Stimulated activated CD4-positive, alpha-beta T cell treated with anti-CD3 and anti-CD28 coated beads, Interleukin-4, amount 100 ng/mL, for 1 hour (primary cell): ENCODE measurements at places on chromosomes 11 and 22.

GRCh38 chr11:9150926-9151325 is 59.5 kb upstream of the SCUBE2 start:
- no peak for DNase-seq

DNA sequence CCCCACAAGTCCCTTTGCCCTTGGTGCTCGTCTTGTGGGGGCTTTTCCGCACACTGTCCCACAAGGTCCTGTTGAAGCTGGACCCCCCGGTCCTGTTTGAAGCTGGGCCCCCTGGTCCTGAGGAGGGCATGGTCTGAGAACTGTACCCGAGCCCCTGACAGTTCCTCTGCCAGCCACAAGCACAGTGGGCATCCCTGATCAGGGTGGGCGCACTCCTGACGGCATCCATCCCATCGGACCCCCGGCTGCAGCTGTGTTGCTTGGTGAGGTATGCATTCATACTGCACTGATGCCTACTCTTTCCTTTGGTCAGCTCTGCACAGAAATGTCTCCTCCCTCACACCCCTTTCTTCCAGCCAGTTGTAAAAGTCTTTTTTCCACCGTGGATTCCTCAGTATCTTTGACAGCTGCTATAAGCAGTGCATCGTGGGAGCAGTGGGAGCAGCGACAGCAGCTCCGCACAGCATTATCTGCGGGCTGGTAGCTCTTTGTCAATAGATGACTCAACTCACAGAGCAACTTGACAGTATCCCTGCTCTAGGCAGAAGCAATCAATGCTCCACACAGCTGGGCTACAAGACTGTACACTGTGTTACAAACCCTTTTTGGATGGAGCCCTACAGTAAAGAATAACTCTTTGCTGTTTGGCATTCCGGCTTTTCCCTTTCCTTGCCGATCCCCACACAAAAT is 1030.8 kb upstream of the CCDC90B start:
- DNase-seq, result no peak

DNA sequence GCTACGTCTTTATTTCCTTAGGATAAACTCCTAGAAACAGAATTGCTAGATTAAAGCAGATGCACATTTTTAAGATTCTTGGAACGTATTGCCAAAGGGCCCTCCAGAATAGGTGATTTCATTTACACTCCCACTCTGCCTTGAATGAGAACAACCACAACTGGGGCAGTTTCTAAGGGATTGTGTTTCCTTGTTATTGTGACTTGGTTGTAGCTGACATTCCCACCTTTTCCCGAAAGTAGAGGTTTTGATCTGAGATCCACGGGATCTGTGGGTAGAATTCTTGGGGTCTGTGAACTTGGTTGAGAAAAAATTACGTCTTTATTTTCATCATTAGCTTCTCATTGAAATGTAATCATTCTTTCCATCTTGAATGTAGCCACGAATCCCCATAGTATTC is 21.5 kb downstream of the LRRC32 start:
- no peak for DNase-seq

DNA sequence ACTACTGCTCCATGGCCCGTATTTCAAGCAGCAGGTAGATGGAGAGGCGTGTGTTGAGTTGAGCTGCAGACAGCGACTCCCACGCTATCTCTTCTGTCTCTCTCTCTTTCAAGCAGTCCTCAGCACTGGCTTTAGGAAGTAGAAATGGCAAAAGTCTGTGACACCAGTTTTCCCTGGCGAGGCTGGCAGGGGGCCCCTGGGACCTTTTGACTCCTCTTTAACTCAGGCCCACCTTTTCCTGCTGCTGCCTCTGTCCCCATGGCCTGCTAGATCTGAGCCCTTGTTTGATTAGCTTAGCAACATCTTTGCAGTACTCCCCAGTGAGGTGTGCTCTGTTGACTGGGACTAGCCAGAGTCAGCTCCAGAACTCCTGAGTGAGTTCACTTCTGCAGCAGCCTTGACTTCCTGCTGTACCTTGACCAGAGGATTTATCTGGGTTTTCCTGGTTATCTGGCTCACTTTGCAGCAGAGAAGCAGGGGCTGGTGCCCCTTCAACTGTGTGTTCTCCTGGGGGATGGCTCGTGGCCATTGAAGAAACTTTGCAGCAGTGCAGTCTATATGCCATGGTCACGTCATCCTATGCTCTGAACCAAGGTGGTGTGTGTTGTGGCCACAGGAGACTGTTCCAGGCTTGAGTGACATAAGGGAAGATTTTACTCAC is 183.9 kb downstream of the DBX1 start:
- no peak for DNase-seq

DNA sequence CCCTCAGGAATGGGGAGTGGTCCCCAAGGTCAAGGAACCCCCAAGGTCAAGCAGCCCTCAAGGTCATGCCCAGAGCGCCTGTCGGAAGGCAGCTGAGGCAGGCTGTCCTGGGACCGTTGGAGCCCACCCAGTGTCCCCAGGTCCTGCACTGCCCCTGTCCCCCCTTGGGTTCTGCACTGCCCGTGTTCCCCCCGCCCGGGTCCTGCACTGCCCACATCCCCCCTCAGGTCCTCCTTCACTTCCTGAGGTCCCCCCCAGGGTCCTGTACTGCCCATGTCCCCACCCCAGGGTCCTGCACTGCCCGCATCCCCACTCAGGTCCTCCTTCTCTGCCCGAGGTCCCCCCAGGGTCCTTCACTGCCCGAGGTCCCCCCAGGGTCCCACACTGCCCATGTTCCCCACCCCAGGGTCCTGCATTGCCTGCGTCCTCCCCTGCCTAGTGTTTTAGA is 1073.0 kb downstream of the BRD1 start:
- no peak for DNase-seq

- no peak for DNase-seq
Measured at GRCh38 chr22:38853196-38853651, 9.4 kb upstream of the NPTXR start.

GRCh38 chr11:127632976-127633680 is 632.6 kb upstream of the KIRREL3 start:
- DNase-seq, result no peak

DNA sequence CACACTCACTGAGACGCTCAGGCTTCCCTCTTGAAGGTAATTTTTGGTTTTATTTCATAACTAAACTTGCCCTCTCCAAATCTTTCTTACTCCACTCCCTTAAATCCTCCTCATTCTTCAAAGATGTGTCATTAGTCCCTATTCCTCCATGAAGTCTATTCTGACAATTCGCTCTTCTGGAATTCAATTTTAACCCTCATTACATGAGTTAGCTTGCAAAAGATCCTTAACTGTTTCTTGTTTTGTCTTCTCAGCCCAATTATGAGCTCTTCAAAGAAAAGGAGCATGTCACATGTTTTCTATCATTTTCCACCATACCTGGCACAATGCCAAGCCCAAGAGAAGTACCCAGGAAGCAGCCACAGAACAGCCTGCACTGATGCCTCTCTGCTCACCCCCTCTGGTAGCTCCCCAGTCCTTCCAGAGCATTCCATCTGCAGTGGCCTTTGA is 13.0 kb downstream of the GALNT18 start:
- no peak for DNase-seq

DNA sequence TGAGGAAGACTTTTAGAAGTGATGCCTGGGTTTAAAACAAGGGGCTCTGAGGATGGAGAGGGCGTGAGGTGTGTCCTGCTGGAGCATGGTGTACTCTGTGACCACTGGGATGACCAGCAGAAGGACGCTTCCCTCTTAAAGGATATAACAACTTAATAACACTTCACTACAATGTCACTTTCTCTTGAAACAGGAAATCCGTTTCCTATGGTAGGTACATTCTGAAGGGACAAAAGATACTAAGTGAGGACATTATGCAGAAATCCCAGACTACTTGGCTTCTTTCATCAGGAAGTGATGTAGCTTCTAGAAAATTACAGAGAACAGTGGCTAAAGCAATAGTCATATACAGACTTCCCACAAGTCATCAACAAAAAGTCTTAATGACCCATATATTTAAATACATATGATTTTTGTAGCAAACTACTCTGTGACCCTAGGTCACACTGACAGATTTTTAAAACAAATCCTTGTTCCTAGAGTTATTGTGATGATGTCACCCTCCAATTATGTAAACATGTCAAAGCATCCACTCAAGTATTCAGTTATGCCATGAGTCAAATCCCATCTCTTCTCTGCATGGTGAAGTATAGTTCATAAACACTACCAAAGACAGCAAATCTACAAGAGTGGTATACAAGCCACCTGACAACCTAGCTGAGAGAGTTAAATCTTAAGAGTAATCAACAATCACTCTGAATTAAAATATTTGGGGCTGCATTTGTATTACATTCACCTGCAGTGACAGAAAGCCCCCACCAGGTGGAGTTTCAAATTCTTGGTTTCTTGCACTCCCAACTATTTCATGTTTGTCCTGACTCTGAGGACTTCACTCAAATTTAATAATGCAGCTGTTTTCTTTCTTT is 32.8 kb downstream of the PITPNB start:
- DNase-seq, result peak; percentile 33

DNA sequence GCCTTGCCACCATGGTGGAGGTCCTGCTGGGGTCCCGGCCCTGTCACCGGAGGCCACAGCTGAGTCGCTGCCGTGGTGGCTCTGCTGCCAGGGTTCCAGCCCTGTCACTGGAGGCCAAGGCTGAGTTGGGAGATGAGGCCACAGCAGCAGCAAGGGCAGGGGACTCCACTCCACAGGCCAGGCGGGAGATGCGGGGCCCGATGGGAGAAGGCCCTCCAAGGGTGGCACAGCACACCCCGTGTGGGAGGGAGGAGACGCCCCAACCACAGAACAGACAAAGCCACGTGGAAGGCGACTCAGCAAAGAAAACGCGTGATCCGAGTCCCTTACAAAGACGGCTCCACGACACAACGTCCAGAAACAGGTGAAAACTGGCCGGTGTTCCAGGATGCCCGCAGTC is 159.3 kb downstream of the BRD1 start:
- DNase-seq, result no peak

GRCh38 chr11:16356761-16357393 is 531 bp upstream of the SOX6 start:
- DNase-seq, result no peak

- no peak for DNase-seq
Measured at GRCh38 chr11:7577291-7578190, 63.7 kb downstream of the PPFIBP2 start.

- no peak for DNase-seq
Measured at GRCh38 chr11:86861810-86862209, 61.5 kb downstream of the PRSS23 start.

GRCh38 chr22:24103301-24103700 is 78.0 kb upstream of the SUSD2 start:
- DNase-seq, result no peak

GRCh38 chr22:25127318-25127717 is 72.3 kb upstream of the CRYBB3 start:
- DNase-seq, result no peak

DNA sequence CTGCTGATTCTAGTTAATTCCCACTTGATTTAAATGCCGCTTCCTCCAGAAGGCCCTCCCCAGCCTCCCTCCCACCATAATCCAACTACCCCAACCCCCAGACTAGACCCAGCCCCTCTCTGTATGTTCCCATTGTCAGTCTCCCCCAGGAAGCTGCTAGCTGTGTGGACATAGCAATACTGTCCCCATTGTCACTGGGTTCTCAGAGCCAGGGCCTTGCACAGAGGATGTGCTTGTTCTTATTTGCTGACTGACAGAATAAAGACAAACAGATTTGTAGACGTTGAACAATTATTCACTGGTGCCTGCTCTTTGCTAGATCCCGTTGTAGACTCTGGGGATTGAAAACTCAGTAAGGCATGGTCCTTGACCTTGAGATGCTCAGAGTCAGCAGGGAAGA is 45.7 kb upstream of the NAV2 start:
- DNase-seq, result no peak

DNA sequence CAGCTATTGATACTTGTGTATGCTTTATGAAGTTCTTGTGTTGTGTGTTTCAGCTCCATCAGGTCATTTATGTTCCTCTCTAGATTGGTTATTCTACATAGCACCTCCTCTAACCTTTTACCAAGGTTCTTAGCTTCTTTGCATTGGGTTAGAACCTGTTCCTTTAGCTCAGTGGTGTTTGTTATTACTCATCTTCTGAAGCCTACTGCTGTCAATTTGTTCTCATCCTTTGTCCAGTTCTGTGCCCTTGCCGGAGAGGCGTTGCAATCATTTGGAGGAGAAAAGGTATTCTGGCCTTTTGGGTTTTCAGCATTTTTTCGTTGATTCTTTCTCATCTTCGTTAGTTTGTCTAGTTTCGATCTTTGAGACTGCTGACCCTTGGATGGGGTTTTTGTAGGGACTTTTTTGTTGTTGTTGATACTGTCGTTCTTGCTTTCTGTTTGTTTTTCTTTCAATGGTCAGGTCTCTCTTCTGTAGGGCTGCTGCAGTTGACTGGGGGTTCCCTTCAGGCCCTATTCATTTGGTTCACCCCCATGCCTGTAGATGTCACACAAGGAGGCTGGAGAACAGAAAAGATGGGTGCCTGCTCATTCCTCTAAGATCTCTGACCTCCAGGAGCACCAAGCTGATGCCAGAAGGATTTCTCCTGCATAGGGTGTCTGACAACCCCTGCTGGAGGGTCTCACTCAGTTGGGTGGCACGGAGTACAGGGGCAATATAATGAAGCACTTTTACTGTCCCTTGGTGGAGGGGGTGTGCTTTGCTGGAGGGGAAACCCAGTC is 35.9 kb upstream of the MUC15 start:
- no peak for DNase-seq

GRCh38 chr22:48404801-48405447 is 1422.7 kb downstream of the BRD1 start:
- no peak for DNase-seq

GRCh38 chr22:30370641-30371230 is 13.9 kb downstream of the CCDC157 start:
- DNase-seq, result no peak

DNA sequence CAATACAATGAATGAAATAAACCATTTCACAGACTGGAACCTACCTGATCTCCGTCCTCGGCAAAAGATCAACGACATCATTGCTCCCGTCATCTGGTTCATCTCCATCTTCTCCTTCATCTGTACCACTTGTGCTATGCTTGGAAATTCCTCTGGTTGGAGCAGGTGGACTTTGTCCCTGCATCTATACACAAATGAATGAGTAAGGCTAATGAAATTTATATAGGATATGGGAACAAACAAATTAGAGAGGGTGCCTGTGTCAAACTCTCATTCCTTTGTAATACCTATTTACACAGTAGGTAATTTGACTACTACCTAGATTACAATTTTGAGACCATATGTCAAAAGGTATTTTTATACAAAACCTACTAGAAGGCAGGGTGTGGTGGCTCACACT is 59.4 kb downstream of the F2 start:
- DNase-seq, result no peak

- DNase-seq, result no peak
Measured at GRCh38 chr11:123103326-123103980, 41.5 kb upstream of the HSPA8 start.

DNA sequence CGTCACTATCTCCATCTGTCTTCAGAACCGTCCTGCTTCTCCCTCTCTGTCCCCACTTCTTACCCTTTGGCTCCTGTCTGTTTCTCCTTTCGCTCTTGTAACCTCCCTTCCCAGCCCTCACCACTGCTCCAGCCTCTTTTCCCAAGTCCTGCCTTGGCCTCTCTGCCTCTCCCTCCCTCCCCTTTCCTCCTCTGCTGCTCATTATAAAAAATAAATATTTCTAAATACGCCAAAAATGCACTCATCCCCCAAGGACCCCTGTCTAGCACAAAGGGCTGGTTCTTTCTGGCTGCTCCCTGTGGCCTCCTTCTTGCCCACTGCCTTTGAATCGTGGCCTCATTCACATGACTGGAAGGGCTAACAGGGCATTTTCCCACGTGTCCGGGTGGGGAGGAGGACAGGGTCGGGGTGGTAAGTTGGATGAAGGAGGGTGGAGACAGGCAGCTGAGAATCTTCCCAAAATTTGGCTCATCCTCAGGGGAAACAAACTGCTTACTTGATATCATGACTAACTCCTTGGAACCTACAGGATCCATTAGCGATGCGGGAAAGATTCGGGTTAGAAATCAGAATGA is 26.4 kb upstream of the OAF start:
- no peak for DNase-seq

- DNase-seq, result no peak
Measured at GRCh38 chr11:61542705-61543104, 34.2 kb downstream of the LRRC10B start.
